ENCODE measurements at places on chromosomes 4 and X.

DNA sequence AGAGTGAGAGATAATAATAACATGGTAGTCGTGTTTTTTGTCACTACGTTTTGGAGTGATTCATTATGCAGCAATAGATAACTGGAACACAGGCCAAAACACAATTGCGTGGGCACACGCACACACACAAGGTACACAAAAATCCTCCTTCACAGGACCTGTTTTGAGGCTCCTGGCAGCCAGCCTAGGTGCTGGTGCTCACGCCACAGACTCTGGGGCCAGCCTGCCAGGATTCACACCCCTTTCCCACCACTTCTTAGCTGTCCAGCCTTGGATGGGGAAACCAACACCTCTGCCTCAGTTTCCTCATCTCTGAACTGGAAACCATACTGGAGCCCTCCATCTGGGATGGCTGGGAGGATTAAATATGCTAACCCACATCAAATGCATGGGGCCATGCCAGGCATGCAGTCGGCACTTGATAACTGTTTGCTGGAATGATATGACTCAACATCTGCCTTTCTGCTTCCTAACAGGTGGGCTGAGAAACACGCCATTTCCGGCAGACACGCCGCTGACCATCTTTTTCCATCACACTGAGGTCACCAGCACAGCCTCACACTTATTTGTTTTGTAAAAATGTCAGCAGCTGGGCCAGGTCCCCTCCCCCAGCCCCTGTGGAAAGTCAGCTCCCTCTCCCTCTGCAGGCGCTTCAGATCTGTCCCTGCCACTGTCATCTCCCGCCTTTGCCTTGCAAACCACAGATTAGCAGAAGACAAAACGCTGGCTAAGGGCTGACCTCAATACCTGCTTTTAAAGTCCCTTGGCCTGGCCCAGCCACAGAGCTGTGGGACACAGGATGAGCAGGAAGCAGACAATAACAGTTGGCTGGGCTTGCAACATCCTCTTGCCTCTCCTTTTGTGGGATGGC, 237.5 kb downstream of the BCOR start:
- no peak for DNase-seq

DNA sequence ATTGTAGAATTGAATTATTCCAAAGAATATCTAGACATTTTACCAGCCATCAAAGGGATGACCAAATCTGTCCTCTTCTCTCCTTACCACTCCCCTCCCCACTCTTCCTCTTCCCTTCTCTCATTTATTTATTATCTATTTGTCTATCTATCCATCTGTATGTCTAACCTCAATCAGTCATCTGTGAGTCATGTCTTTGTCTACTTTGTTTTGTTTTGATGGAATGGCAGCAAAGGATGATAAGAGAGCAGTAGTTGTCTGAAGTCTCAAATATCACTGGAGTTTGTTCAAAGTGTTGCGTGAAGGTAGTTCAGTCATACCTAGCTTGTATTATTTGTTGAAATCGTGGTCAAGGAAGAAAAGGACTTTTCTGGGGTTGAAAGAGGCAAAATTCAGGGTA, 34.7 kb upstream of the PGRMC2 start:
- no peak for DNase-seq

- DNase-seq = no peak
Measured at GRCh38 chr4:147371661-147372060, 109.2 kb upstream of the EDNRA start.

GRCh38 chr4:156623376-156623775, 348.2 kb downstream of the PDGFC start:
- no peak for DNase-seq

- peak; percentile 4 for DNase-seq
Measured at GRCh38 chrX:22748093-22748999, 251.4 kb upstream of the DDX53 start.

Data from fibroblast of skin of left quadriceps (primary cell).